Thoracic aorta endothelial cell (primary cell): ENCODE measurements at places on chromosomes 1 and 21. TPM values are rescaled to one million over a fixed set of nuclear protein-coding genes. Genes with fewer than 3 reads are reported as not detected.

The CYP4Z1 gene
- total RNA-seq, result not detected in 2 replicates

The TAS1R1 gene
- 0.07 TPM in 1 of 2 replicates, not detected in the other for total RNA-seq

The GCSAML gene
- total RNA-seq, result not detected in 2 replicates

The COL24A1 gene
- total RNA-seq, result 0.07 and 0.27 TPM in 2 replicates

The EVI5 gene
- 51.5 and 64.2 TPM in 2 replicates for total RNA-seq

The C8A gene
- not detected in 2 replicates for total RNA-seq

The CFAP57 gene
- 0.14 and 0.53 TPM in 2 replicates for total RNA-seq

The DCDC2B gene
- not detected in 2 replicates for total RNA-seq

The ANGPTL3 gene
- total RNA-seq, result 0.07 TPM in 1 of 2 replicates, not detected in the other

The MEX3A gene
- total RNA-seq, result 7.8 and 8.3 TPM in 2 replicates

The IRF6 gene
- 14.1 and 20.8 TPM in 2 replicates for total RNA-seq

The LCE3E gene
- total RNA-seq, result not detected in 2 replicates

The GRIK3 gene
- not detected in 2 replicates for total RNA-seq

The PTGFR gene
- under 0.01 and 0.14 TPM in 2 replicates for total RNA-seq

The KIF21B gene
- 2.7 TPM in 2 replicates for total RNA-seq

The CFHR4 gene
- not detected in 2 replicates for total RNA-seq

The TGFB2 gene
- 2.2 and 2.8 TPM in 2 replicates for total RNA-seq

The KISS1 gene
- total RNA-seq, result not detected in 2 replicates

The IGSF9 gene
- total RNA-seq, result 0.07 TPM in 1 of 2 replicates, not detected in the other

The MTR gene
- total RNA-seq, result 50.3 and 55.6 TPM in 2 replicates

The HCN3 gene
- total RNA-seq, result 0.40 and 0.65 TPM in 2 replicates

The CTTNBP2NL gene
- 64.1 and 68.7 TPM in 2 replicates for total RNA-seq

The CFAP74 gene
- not detected in 2 replicates for total RNA-seq

The ALG14 gene
- 1.5 and 2.1 TPM in 2 replicates for total RNA-seq

The CBR1 gene
- 71.8 and 73.1 TPM in 2 replicates for total RNA-seq

The DIO1 gene
- total RNA-seq, result not detected in 2 replicates

The FCRL5 gene
- total RNA-seq, result not detected in 2 replicates

The TMPRSS2 gene
- not detected in 2 replicates for total RNA-seq
